ENCODE measurements at places on chromosomes 4 and X.
A peak's percentile ranks its signal among the peaks of the same experiment; 100 is the strongest.

DNA sequence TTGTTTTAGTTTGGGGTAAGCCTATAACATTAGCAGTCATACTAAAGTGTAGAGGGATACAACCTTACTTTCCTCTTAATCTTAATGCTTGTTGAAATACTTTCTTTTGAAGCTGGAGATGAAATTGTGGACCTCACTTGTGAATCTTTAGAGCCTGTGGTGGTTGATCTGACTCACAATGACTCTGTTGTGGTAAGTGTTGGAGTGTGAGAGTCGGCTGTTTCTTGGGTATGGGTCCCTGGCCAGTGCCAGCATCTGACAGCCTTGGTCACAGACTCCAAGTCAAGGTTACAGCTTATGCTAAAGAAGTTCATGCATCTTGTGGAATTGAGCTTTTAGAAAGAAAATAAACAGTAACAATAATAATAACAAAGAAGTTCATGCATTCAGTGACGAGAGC is 31.6 kb downstream of the RNF4 start:
- DNase-seq, result no peak

- peak; percentile 28 for DNase-seq
Measured at GRCh38 chrX:155997436-155997835, at the start of gene IL9R. TSS of gene IL9R (plus strand) at chrX:155997696. CDS start at chrX:155997760, 64 bp downstream.

DNA sequence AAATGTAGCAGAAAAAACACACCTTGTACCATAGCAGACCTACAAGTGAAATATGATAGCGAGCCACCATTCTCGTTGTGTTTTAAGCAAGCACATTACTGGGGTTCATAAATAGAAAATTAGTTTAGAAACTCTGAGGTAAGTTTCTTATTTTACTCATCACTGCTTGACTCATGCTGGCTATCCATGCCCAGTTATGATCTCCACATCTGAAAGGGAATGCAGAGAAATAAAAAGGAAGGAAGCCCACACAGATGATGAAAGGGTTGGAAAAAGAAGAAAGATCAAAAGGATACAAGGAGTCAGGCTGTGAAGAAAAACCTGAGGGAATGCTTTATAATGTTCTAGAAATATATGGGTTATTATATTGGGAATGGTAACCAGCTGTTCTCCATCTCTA is 54.5 kb downstream of the CAMK2D start:
- DNase-seq, result no peak

GRCh38 chr4:185881430-185881829 is 69.4 kb upstream of the SORBS2 start:
- no peak for DNase-seq

- DNase-seq, result no peak
Measured at GRCh38 chrX:100743009-100743607, 11.2 kb upstream of the SYTL4 start.

DNA sequence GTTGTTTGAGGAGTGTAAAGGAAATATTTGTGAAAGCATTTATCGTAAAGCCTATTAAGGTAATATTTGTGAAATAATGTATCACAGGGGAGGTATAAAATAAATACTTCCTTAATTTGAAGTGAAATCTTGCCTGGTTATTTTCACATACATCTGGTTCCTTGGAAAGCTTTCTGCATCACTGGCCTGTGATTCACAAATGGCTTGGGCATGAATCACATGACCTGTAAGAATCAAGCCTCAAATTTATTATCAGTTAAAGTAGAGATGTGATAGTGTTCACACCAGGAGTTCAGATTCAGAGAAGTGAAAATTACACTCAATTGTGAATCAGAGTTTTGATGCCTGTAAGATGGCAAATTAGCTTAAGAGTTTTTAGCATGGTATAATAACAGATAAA is 1911.4 kb downstream of the STIM2 start:
- DNase-seq, result no peak

GRCh38 chr4:147477439-147477838 is 3.5 kb upstream of the EDNRA start:
- DNase-seq, result no peak

DNA sequence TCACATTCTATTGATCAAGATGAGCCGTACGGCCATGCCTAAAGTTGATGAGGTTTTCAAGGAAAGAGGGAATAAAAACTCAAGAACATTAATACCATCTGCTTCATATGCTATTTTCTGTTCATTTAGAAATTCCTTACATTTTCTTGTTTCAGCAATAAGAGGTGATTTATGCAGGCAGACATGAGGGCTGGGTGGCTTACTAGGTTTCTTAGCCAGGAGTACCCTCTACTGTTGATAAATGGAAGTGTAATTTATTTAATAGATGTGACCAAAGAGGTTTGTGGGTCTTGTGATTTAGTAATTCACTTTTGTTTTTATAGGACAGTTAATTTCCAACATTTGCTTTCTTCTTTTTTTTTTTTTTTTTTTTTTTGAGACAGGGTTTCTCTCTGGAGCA is 6.4 kb upstream of the SMIM9 start:
- no peak for DNase-seq

GRCh38 chr4:87824352-87824751 is 8.4 kb upstream of the MEPE start:
- DNase-seq, result no peak

DNA sequence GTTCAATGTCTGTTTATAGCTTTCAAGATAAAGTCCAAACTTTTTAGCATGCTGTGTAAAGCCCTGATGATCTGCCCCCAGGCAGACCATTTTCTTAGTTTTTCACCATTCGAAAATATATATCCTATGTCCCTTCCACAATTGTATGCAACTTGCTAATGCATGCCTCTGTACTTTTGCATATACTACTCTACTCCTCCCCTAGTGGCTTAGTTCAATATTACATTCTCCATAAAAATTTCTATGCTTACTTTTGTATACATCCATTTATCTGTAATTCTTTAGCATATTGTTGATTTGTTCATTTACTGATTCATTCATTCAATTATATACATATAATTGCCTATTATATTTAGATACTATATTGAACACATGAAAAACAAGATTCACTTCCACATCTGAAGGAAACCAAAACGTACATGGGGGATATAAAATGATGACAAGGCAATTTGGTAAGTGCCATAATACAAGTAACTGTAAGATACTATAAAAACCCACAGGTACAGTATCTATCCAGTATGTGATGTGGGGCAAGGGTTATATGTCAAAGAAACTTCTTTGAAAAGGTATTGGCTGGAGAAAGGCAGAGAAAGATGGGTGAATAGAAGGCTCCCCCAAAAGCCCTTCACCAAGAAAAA is 902.5 kb downstream of the FAM133A start:
- DNase-seq, result no peak

- no peak for DNase-seq
Measured at GRCh38 chr4:176464748-176465147, 145.0 kb downstream of the SPCS3 start.

DNA sequence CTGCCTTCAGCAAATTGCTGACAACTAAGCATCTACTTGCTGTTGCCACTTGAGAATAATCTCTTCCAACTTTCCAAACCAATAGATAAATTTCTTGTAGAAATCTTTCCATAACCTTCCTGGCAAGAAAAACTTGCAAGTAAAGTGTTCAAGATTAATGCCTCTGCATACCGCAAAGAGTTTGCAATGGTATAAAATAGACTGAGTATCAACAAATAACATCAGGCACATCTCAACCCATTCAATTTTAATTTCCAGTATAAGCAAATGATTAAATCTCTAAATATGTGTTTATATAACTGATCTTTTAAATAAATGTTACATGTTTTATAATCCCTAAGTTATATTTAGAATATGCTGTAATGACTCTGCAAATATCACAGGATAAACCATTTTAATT is 275.2 kb upstream of the AGA start:
- DNase-seq, result no peak

- no peak for DNase-seq
Measured at GRCh38 chr4:141763374-141763773, 127.0 kb downstream of the IL15 start.

DNA sequence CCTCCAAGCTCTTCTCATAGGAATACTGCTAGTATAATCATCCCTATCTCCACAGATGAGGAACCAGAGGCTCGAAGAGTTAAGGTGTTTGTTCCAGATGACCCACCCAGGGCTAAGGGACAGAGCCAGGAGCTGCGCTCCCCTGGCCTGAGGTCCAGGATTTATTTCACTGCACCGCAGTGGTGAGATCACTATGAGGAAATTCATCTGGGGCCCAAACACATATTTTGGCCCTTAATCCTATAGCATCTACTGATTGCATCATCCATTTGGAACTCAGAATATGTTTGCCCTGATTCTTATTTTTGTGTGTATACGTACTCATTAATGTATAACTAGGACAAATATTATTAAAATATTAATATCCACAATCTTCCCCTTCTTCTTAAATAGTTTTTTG is 100.1 kb upstream of the RBPJ start:
- DNase-seq, result no peak

- DNase-seq, result no peak
Measured at GRCh38 chrX:40174854-40175510, 77.2 kb upstream of the BCOR start.

- DNase-seq, result no peak
Measured at GRCh38 chr4:10184041-10184440, 67.4 kb upstream of the WDR1 start.
